ENCODE measurements at places on chromosomes 3 and 15. TPM values are rescaled to one million over a fixed set of nuclear protein-coding genes. Genes with fewer than 3 reads are reported as not detected.

GRCh38 chr3:110413807-110414748 lies 657.5 kb upstream of the NECTIN3 start:
- no peak for DNase-seq

GRCh38 chr15:87623832-87624231 lies 632.7 kb downstream of the NTRK3 start:
- DNase-seq = no peak

RUVBL1 gene
- total RNA-seq = 50.4 TPM

DNA sequence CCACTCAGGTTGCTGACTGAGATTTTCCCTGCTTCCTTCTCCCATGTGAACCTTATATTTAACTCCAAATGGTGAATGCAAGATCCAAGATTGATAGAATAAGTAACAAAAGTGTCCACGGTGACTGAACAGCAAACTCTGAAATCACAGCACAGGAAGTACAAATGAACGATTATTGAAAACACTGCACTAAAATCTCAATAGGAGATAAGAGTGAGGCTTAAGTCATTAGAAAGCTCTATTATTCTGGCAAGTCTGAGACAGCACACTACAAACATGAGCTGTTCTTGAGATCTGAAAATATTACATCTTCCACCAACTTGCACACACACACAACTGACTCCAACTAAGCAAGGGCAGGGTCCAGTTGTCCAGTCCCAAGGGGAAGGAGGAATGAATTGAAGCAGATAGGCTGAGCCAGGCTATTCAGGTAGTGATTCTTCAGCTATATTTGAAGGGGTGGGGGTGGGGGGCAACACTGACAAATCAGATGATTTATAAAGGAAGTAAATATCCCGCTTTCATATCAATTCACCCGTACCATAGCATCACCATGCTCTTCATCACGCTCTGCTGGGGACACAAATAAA lies 2.9 kb downstream of the ZNF385D start:
- DNase-seq = no peak

GRCh38 chr15:25829073-25829472 lies 34.1 kb downstream of the ATP10A start:
- no peak for DNase-seq

NDN gene
- 1.6 TPM for total RNA-seq

TNFAIP8L3 gene
- total RNA-seq = 0.30 TPM

FXR1 gene
- 196 TPM for total RNA-seq

AP3B2 gene
- total RNA-seq = 7.5 TPM

- DNase-seq = no peak
These were observed 41.0 kb downstream of the IQSEC1 start for GRCh38 chr3:13032206-13032605.

DNA sequence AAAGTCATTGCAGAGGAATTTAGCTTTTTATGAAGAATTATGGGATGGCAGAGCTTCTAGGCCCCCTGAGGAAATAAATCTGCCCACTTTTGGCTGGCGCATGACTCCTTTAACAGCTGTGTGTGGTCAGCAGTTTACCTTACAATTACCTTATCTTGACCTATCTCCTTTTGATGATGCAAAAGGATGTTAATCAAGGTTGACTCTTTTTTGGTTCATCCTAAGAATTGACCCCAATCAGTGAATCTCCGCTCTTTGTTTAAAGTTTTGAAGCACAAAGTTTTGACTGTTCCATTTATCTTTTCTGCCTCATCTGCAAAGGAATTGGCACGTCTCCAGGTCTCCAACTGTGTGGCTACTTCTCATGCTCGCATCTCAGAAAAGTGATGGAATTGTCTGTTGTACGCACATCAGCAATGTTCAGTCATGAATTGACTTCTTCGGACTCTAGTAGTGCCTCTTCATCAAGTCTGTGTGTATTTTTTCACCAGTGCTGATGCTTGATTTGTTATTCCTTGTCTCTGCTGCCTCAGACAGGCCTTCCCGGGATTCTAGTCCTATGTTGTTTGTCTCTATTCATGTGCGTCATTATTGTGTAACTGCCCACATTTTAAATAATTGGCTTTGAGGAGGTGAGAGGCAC lies 196.2 kb upstream of the CFAP20DC start:
- no peak for DNase-seq

ISG20 gene
- total RNA-seq = 102 TPM

STARD9 gene
- total RNA-seq = 6.3 TPM

- peak; percentile 34 for DNase-seq
These were observed 17.8 kb downstream of the GCSAM start for GRCh38 chr3:112115161-112115739.

DNA sequence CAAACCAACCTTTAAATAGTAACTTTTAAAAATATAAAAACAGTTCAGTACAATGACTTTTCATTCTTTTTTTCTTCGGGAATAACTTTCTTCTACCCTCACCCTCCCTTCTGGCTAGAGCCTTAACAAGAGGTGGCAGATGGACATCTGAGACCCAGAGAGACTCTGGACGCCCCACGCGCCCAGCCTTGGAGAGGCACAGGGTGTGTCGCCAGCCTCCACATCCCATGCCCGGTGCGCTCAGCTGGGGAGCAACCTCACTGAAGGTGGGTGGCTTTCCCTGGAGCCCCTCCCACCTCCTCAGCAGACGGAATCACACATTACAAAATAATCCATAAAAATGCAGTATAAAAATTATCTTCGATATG lies 49.5 kb downstream of the TLE3 start:
- DNase-seq = no peak

EBLN2 gene
- total RNA-seq = 7.0 TPM

NR2E3 gene
- total RNA-seq = not detected

GOLGA8S gene
- total RNA-seq = 0.07 TPM

PLCL2 gene
- total RNA-seq = 24.7 TPM

GRCh38 chr3:169676925-169677537 lies 13.5 kb upstream of the MECOM start:
- no peak for DNase-seq

- DNase-seq = peak; percentile 28
These were observed 2.9 kb upstream of the DIS3L start for GRCh38 chr15:66290518-66290917.

GRCh38 chr3:166461626-166462025 lies 624.4 kb upstream of the BCHE start:
- no peak for DNase-seq

DNA sequence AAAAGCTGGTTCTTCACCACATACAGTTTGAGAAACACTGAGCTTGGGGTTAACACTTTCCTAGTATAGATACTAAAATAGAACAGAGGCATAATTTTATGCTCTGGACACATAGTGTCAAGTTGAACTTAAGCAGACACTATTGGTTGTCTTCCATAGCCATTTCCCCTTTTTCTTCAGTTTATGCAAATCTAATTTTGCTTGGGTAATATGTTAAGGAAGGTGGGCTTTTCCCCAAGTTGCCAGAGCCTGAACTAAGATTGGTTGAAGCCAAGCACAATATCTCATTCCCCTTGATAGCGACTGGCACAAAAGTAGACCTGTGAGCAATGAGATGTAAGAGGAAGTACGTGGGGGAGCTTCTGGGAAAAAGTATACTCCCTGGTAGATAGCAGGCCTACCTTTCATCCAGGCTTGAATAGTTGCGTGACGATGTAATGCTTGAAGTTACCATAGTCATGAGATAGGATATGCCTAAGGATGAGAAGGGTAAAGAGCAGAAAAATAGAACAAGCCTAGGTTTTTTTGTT lies 4.5 kb upstream of the POPDC2 start:
- no peak for DNase-seq

DNA sequence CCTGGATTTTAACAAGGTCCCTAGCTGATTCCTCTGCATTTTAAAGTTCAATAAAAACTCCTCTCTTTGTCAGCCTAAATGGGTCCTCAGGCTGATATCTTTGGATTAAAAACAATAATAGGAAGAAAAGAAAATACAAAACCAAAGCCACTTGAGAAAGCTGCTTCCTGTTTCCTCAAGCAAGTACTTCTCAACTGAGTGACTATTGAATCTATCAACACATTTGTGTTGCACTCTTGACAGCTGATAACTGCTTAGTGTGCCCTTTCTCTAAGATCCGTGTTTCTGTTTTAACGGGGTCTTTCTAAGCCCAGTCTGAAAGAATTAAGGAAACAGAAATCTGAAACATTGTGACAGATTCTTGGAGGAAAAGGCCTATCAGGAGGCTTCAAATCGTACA lies 410.7 kb downstream of the GRM7 start:
- no peak for DNase-seq

- no peak for DNase-seq
These were observed 60.6 kb upstream of the RPL35A start for GRCh38 chr3:197889204-197889930.

GRCh38 chr3:125641891-125642290 lies 46.6 kb upstream of the OSBPL11 start:
- DNase-seq = no peak

GATM gene
- total RNA-seq = 1.2 TPM

RFC4 gene
- 112 TPM for total RNA-seq

BCHE gene
- total RNA-seq = not detected

DNA sequence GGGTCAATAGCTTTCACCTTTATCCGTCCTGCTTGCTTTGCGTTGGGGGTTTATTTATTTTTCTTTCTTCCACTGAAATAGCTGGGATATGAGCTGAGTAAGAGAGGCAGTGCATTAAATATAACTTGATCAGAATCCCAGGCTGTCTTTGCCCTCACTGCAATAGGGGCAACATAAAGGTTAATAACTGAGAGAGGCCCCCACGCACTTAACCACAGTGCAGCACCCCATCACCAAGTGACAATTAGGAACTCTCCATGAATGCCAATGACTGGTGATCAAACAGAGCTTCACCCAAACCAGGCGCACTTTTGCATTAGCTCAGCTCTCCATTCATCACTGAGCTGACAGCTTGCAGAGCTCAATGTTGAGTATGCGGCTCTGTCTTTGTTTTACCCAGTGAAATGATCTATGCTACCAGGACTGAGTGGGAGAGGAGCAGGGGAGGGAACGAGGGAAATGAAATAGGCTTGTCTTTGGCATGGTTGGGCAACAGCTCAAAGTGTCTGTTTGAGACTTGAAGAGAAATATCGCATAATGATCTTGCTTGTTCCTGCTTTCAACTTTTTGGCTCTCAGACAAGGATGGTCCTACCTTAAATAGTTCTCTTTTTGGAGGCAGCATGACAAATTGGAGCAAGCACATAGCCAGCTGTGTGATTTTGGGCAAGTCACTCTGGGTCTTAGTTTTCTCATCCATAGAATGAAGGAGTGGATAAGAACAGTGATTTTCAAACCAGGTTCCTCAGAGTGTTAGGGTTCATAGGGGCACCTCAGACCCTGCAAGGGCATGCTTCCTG lies 14.5 kb upstream of the GLCE start:
- DNase-seq = no peak

- DNase-seq = no peak
These were observed 262.2 kb downstream of the MAGI1 start for GRCh38 chr3:65776494-65776893.

CD86 gene
- total RNA-seq = 2.5 TPM

SLC12A1 gene
- total RNA-seq = not detected

DNA sequence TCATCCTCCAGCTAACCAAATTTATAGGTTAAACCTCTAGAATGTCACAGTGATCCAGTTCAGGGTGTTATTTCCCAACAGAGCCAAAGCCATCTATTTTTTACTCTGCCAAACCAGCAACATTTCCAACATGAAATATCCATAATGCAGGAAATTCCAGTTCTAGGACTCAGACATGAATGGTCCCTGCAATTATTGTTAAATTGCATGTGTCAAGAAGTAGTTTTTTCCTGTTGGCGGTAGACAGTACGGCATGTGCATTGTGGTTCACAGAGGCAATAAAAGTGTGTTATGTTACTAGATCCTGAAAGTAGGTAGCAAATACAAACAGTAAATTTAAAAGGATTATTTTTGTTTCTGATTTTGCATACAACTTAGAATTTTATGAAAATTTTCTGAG lies 215.7 kb upstream of the THBS1 start:
- no peak for DNase-seq

- DNase-seq = no peak
These were observed 93.0 kb upstream of the WNT7A start for GRCh38 chr3:13972679-13973379.

DNA sequence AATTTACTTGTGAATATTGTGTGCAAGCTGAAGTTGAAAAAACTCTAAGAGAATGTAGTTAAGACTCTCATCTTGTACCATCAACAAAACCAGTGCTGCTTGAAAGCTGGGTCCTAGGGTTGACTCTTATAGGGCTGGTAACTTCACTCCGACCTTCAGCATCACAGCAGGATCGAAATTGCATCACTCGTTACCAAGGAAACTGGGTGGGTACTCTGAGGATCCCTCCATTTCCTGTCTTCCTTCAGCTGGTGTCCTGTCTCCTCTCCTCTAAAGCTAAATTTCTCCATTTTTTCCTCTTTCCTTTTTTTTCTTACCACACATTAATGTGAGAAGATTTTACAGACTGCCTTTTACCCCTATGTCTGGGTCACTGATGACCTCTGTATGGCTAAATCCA lies 3.0 kb upstream of the APH1B start:
- no peak for DNase-seq

DNA sequence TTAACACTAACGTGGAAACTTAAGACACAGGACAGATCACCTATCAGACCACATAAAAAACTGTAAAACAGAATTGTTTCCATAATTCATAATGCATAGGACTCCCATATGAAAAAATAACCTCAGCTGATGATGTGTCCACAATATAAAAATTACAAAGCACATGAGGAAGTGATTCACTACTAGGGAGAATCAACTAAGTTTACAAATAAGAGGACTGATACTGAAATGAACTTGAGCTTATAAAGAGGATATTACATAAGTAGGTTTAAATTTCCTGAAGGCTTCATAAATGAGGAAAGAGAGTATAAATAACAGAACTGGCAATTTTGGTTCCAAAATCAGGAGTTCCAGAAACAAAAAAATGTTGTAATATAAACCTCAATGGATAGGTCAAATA lies 111.9 kb downstream of the SAMMSON start:
- no peak for DNase-seq

GRCh38 chr3:72445827-72446217 lies 402.4 kb downstream of the SHQ1 start:
- no peak for DNase-seq

MAP6D1 gene
- total RNA-seq = 1.4 TPM

NECTIN3 gene
- total RNA-seq = 5.8 TPM

- no peak for DNase-seq
These were observed 66.3 kb downstream of the ST8SIA2 start for GRCh38 chr15:92460023-92460422.

ATP13A5 gene
- not detected for total RNA-seq

LSAMP gene
- total RNA-seq = not detected

GOLGA6A gene
- 0.53 TPM for total RNA-seq

CPEB1 gene
- total RNA-seq = 0.48 TPM

KCNMB3 gene
- 0.46 TPM for total RNA-seq

RIOX2 gene
- 32.8 TPM for total RNA-seq

GRCh38 chr15:69660658-69661405 lies 208.2 kb downstream of the RPLP1 start:
- no peak for DNase-seq

Data from activated T-cell treated with anti-CD3 and anti-CD28 coated beads, Interleukin-2, amount 50 U/mL, for 72 hours (primary cell).